HT1080 (cell line): ENCODE measurements at places on chromosomes 2 and 18. TPM values are rescaled to one million over a fixed set of nuclear protein-coding genes. Genes with fewer than 3 reads are reported as not detected.

DNA sequence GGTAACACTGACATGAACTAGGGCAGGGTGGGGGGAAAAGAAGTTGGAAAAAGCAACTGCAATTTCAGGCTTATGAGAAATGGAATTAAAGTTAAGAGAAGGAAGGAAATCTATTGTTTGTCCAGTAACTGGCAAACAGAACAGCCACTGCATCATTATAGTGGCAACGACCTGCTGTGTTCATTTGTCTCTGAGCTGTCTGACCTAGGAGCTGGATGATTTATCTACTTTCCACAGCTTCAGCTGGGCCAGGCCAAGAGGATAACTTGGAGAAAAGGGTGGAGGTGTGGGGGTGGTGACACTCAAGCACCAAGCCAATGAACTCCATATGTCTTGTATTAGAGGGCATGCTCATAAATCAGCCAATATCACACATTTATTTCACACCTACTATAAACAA, 291.5 kb upstream of the KLHL29 start:
- DNase-seq: no peak

- DNase-seq: no peak
Measured at GRCh38 chr2:79855264-79856006, 342.6 kb downstream of the CTNNA2 start.

GRCh38 chr18:79583426-79583825, 96.2 kb upstream of the CTDP1 start:
- DNase-seq: no peak

FAM124B gene
- total RNA-seq: not detected in 2 replicates

DNA sequence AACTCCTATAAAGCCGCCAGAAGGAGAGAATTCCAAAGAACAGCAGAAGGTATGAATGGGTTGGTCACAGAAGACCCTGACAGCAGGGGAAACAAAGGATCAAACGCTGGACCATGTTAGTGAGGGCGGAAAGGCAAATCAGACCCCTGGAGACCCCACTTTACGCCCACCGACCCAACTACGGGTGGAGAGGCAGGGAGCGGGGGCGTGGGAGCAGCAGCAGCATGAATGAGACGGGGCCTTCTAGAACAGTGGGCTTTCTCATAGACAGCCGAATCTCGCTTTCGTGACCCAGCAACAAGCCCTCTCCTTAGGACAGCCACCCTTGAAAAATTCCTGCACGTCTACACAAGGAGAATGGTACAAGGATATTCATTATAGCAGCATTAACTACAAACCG, 191.0 kb downstream of the HDAC4 start:
- no peak for DNase-seq

DNA sequence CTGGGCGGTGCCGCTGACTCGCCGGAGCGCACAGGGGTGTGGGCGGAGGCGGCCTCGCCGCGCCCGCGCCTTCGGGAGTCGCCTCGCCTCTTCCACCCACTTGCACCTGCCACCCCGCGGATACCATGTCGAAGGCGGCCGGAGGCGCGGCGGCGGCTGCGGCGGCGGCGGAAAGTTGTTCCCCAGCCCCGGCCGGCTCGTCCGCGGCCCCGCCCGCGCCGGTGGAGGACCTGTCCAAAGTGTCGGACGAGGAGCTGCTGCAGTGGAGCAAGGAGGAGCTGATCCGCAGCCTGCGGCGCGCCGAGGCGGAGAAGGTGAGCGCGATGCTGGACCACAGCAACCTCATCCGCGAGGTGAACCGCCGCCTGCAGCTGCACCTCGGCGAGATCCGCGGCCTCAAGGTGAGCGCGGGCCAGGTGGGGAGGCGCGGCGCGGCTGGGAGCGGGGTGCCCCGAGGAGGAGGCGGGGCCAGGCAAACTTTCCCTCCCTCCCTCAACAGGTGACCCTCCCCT, 766 bp downstream of the CCDC85A start:
- no peak for DNase-seq

GRCh38 chr2:218036371-218036770, 32.7 kb upstream of the RUFY4 start:
- DNase-seq: no peak

- no peak for DNase-seq
Measured at GRCh38 chr18:47871288-47871687, 59.2 kb downstream of the SMAD2 start.

DNA sequence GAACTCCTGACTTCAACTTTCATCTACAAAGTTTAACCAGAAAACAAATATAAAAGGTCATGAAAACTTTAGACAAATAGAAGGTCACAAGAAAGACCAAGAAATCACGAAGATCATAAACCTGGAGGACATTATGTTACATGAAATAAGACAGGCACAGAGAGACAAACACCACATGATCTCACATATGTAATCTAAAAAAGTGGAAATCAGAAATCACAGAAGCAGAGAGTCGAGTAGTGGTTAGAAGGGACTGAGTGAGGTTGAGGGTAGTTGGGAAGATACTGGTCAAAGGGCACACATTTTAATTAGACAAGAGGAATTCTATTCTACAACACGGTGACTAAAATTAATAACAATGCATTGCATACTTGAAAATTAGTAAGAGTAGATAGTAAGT, 1.4 kb downstream of the GCFC2 start:
- DNase-seq: no peak

CFAP65 gene
- not detected in 2 replicates for total RNA-seq

DNA sequence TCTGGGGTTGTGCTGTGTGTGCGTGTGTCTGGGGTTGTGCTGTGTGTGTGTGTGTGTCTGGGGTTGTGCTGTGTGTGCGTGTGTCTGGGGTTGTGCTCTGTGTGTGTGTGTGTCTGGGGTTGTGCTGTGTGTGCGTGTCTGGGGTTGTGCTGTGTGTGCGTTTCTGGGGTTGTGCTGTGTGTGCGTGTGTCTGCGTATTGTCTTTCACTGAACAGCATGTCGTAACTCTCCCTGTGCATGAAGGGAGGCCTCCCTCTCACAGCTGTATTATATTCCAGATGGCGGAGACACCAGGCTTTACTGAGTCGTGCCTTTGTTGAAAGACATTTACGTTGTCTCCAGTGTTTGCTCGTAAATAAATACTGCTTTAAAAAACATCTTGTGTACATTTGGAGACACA, 5.9 kb downstream of the ACKR3 start:
- DNase-seq: no peak
